ENCODE measurements at places on chromosomes 1 and 21. TPM values are rescaled to one million over a fixed set of nuclear protein-coding genes. Genes with fewer than 3 reads are reported as not detected.

The MPL gene
- total RNA-seq = not detected

The CLDN14 gene
- total RNA-seq = not detected

The LAMTOR2 gene
- 27.1 TPM for total RNA-seq

The GNG4 gene
- under 0.01 TPM for total RNA-seq

The BGLAP gene
- 0.16 TPM for total RNA-seq

The HSPB7 gene
- total RNA-seq = 22.2 TPM

The CFAP141 gene
- not detected for total RNA-seq

The CYP2J2 gene
- 0.16 TPM for total RNA-seq

The GPBP1L1 gene
- 94.7 TPM for total RNA-seq

The C1orf232 gene
- not detected for total RNA-seq

The OR14K1 gene
- total RNA-seq = 0.49 TPM

The RYR2 gene
- not detected for total RNA-seq

The MAP3K6 gene
- total RNA-seq = 60.8 TPM

The DYRK3 gene
- 29.2 TPM for total RNA-seq

The S100A14 gene
- 0.36 TPM for total RNA-seq

The NEK2 gene
- total RNA-seq = 1.6 TPM

The SLC26A9 gene
- total RNA-seq = 0.12 TPM

The FCRLB gene
- 0.49 TPM for total RNA-seq

The LRRC39 gene
- total RNA-seq = 0.65 TPM

The LTN1 gene
- 31.5 TPM for total RNA-seq

The GBP1 gene
- total RNA-seq = 105 TPM

The OR2T33 gene
- not detected for total RNA-seq

All from hair follicle dermal papilla cell (primary cell).